ENCODE measurements at places on chromosomes 1 and 21. TPM values are rescaled to one million over a fixed set of nuclear protein-coding genes. Genes with fewer than 3 reads are reported as not detected.

DNA sequence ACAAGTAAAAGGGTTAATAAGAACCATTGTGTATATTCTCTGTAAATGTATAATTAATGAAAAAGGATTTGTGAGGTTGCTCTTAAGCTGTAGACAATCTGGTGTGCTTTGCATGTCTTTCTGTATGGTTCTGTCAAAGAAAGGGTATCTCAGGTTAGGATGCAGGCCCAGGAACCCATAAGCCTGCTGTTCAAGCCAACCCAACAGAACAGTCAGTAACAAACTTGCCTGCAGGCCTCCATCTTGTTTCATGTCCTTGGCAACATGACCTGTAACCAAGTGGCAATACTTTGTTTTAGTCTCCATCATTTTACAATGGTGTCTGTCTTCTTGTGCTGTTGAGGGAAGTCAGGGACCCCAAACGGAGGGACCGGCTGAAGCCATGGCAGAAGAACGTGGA, 29.2 kb downstream of the CBR1 start:
- no peak for DNase-seq

DNA sequence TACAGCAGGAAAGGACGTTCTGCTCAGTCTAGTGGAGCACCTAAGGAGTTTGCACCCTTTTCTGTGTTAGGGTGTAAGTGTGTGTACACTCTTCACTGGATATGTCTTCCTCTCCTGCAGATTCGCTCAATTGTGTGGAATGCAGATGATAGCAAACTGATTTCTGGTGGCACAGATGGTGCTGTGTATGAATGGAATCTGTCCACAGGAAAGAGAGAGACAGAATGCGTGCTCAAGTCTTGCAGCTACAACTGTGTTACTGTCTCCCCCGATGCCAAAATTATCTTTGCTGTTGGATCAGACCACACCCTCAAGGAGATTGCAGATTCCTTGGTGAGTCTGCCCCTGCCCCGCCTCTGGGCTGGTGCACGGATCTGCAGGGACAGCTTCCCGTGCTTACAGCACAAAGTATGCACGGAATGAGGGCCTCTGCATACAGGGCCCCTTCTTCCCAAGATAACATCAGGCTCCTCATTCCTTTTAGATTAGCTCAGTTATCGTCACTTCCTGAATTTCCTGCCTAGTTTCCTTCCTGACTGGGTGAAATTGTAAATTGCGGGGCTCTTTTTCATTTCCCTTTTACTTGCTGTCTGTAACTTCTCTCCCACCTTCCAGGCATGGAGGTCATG, 34.6 kb downstream of the CFAP57 start:
- peak; percentile 81 for DNase-seq

DNA sequence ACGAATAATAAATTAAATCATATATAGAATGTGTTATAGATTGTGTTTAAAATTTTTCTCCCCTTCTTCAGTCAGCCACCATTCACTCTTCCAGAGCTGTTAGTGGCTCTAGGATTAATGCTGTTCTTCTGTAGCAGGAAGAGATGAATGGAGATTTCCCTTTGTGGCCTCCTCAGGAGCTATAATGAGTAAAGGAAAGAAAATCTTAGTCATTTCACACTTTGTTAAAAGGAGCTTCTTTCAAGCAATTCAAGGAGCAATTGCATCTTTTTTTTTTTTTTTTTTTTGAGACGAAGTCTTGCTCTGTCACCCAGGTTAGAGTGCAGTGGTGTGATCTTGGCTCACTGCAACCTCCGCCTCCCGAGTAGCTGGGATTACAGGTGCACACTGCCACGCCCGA, 23.7 kb upstream of the TMCO2 start:
- DNase-seq: no peak

GRCh38 chr21:15406791-15407190, 323.0 kb upstream of the USP25 start:
- DNase-seq: no peak

DNA sequence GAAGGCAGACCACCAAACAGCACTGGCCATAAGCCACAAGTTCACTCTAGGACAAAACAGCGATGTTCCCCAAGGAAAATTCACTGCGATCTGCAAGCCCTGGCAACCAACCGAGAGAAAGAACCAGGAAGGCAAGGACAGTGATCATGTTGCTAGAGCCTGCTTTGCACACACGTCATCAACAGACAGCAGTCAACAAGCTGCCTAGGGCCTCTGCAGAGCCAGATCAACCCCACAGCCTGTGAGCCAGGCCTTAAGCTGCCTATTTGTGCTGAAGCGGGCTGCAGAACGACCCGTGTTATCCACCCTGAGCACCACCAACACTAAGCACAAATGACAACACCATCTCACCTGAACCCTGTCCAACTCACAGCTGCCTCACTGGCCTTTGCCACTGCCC, 6.2 kb upstream of the YRDC start:
- no peak for DNase-seq

- DNase-seq: no peak
These were observed 4.1 kb upstream of the AVPR1B start for GRCh38 chr1:206121269-206121668.

DNA sequence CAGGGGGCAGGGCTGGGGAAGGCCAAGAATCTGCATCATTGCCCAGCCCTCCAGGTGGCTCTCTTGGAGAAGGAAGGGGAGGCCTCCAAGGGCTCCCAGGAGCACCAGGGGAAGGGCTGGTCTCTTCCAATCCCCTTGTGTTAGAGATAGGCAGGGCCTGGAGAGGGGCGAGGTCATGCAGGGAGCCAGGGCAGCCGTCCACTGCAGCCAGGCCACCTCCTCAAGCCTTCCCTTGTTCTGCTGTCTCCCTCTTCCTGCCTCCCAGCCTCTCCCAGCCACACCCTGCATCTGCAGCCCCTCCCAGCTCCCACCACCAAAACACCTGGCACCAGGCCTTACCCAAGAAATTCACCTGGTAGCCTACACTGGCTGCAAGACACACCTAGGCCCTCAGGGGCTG, 105.3 kb upstream of the IFFO2 start:
- DNase-seq: no peak

GRCh38 chr21:41582298-41582840, 74.4 kb upstream of the TMPRSS2 start:
- no peak for DNase-seq

GRCh38 chr1:100461222-100461621, 76.7 kb upstream of the GPR88 start:
- no peak for DNase-seq

DNA sequence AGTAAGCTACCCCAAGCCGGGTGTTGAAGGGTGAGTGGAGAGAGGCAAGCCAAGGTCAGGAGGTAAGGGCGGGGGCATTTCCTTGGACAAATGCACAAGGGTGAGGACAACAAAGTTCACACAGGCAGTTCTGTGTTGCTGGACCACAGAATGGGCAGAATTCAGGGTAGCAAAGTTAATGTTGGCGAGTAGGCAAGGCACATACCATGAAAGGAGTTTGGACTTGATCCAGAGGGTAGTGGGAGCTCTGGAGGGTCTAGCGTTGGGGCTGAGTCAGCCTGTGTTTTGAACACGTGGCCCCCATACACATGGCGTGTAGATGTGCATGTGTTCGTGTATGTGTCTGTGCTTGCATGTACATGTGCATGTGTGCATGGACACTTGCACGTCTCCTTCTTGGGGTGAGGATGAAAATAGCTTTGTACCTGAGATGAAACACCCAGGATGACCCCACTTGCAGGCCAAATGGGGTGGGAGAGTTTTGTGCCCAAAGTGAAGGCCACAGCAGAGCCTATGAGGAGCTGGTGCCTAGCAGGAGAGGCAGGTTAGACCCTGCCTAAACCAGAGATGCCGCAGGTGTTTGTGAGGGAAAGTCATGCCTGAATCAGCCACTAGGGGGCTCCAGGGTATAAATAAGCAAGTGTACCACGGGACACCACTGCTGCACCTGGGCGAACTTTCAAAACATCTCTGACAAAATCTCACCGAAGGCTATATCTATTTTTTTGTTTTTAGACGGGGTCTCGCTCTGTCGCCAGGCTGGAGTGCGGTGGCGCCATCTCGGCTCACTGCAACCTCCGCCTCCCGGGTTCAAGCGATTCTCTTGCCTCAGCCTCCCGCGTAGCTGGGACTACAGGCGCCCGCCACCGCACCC, 21.8 kb downstream of the SLC27A3 start:
- peak; percentile 57 for DNase-seq

GRCh38 chr1:54312796-54313316, 93.3 kb downstream of the SSBP3 start:
- no peak for DNase-seq

DNA sequence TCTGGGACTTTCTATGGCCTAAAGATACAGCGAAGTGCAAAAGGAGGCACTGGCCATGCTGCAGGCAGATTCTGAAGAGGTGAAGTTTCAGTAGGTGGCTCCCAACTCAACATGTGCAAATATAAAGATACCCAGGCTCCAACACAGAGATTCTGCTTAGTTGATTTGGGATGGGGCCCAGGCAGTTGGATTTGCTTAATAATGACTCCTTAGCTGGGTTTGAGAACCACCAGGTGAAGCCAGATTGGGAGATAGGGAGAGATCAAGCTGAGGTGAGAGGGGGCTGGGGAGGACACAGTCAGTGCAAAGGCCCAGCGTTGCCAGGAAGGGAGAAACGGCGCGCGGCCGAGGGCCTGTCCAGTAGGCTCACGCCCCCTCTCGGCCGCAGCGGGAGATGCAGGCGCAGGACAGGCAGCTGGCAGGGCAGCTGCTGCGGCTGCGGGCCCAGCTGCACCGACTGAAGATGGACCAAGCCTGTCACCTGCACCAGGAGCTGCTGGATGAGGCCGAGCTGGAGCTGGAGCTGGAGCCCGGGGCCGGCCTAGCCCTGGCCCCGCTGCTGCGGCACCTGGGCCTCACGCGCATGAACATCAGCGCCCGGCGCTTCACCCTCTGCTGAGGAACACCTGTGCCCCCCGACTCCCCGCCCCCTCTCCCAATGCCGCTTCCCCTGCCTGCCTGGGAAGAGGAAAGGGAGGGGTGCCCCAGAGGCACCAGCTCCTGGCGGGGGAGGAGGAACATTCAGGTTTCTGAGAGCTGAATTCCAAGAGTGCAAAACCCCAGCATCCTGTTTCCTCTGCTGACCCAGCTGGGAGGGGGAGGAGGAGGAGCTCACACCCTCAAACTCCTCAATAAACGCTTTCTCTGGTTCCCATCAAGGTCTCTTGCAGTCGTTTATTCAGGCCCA, 1.2 kb downstream of the FAM167B start:
- DNase-seq: no peak

DNA sequence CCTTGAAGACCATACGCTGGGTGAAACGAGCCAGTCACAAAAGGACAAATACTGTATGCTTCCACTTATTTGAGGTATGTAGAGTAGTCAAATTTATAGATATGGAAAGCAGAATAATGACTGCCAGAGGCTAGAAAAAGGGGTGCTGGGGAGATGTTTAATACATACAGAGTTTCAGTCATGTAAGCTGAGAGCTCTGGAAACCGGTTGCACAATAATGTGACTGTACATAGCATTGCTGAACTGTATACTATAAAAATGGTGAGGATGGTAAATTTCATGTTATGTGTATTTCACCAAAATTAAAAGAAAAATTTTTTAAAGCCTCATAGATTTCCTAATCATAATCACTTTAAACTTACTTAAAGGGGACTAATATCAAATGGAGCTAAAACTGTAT, 110.8 kb downstream of the ZZZ3 start:
- no peak for DNase-seq

DNA sequence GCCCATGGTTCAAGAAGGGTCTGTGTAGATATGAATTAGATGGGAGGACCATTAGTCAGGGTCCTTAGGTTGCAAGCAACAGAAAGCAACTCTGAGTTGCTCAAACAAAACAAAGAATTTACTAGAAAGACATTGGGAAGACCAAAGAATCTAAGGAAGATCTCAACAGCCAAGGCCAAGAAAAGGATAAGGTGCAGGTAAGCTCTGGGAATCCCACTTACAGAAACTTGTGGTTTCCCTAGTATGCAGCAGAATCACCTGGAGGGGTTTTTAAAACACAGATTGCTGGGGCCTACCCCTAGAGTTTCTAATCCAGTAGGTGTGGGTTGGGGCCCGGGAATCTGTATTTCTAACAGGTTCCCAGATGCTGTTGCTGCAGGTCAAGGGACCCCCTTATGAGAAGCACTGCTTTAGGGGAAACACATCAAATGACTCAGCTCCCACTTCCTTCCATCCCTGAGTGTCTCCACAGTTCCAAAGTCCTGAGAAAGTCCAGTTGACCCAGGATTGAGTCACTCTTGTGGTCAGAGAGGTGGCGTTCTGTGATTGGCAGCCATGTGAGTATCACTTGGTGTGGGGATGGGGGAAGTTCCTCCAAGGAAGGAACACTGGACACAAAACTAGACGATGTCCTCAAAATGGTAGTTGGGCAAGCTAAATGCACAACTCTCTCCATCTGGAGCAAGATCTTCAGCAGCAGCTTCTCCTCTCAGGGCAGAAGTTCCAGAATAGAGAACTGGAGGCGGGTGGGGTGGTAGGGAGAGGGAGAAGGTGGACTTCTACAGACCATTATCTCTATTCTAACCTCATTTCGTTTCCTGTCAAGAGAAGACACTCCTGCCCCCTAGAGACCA, 24.2 kb upstream of the EYA3 start:
- no peak for DNase-seq

DNA sequence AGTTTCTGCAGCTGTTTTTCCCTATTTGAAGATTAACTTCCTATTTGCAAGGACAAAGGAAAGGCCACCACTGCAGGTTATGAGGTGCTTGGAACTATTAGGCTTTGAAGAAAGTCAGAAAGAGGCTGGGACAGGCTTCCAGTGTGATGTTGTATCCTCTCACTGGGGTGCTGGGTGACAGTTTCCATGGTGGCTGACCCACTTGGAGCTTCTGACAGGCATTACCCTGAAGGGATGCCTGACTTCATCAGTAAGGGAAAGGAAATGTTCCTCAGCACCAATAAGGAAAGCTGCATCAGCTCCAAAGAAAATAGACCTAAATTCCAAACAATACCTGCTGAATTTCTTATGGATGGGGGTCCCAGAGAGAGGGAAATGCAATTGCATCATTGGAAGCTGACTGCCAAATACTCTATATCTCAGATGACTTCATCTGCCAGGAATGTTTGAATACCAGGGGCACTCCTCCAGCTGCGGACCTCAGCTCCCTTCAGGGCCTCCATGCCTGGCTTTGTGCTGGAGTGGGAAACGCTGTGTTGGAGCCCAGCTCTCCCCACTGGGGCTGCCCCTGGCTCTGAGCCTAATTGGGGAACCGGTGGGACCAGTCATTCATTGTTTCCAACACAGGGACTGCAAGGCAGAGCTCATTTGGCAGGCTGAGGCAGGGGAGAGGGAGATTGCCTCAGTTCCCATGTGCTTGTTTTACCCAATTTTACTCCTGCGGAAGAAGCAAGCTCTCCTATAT, 76.6 kb downstream of the RGL1 start:
- DNase-seq: no peak

Gene FHAD1
- 0.23 TPM for total RNA-seq

Gene PPM1J
- total RNA-seq: 0.51 TPM

Gene SAMD13
- total RNA-seq: 2.2 TPM

Gene MTARC1
- 0.74 TPM for total RNA-seq

Gene CACYBP
- total RNA-seq: 137 TPM

Gene SLFNL1
- total RNA-seq: 0.10 TPM

Gene RGS16
- 0.23 TPM for total RNA-seq

Data from Panc1 (cell line).